Left cardiac atrium (tissue), 4 donors: ENCODE measurements at places on chromosomes 11 and 22. TPM values are rescaled to one million over a fixed set of nuclear protein-coding genes. Genes with fewer than 3 reads are reported as not detected.

The TTC17 gene
- total RNA-seq, result 40.2 TPM

The ANKK1 gene
- total RNA-seq, result not detected

The TIGD3 gene
- total RNA-seq, result 0.12 TPM

The ART5 gene
- total RNA-seq, result 1.4 TPM

The PDE3B gene
- total RNA-seq, result 18.7 TPM

The ACRV1 gene
- total RNA-seq, result not detected

The KRTAP5-2 gene
- total RNA-seq, result not detected

- DNase-seq, result no peak
Observed at GRCh38 chr11:65850217-65851082, 7.5 kb downstream of the CFL1 start.

- DNase-seq, result peak; percentile 24
Observed at GRCh38 chr22:44586999-44587736, 89.1 kb upstream of the RTL6 start.

DNA sequence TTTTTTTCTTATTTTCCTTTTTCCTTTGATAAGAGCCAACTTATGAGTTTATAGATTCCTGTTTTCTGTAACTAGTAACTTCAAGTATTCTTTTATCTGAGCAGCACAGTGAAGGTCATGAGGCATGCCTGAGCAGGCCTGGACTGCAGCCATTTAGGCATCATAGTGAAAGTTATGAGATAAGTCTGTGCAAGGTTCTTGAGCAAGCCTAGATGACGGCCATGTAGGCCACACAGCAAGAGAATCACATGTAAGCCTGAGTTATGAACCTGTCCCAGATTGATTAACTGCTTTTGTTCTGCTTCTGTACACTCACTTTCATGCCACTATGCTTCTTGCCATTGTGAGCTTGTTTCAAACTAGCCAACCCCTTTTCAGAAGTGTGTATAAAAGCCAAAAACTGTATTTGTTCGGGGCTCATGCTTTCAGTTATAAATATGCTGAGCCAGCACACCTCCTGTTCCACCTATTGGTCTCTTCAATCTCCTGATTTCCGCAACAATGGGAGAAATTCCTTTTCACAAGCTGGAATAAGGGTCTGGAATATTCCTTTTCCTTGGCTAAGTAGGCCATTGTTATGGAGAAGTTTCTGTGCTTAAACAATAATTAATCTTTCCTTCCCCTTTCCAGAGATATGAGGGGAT is 745.7 kb downstream of the FAM181B start:
- DNase-seq, result peak; percentile 42

DNA sequence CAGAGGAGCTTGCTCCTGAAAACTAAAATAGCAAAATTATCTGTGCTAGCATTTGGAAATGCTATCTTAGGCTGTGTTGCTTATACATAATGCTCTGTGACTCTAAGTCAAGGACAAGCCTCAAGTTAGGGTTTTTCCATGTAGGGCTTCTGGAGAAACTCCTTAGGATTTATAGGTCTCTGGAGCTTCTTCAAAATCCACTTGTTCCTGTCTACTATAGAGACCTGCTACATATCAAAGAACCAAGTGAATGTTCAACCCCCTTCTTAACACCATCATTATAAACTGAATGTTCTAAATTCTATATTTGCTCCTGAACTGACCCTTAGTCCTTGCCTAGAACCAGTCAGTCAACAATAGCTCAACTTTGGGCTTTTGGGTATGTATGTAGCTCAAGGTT is 523.1 kb upstream of the CCDC90B start:
- no peak for DNase-seq

GRCh38 chr11:37946155-37946766 is 1348.2 kb upstream of the RAG2 start:
- DNase-seq, result no peak

DNA sequence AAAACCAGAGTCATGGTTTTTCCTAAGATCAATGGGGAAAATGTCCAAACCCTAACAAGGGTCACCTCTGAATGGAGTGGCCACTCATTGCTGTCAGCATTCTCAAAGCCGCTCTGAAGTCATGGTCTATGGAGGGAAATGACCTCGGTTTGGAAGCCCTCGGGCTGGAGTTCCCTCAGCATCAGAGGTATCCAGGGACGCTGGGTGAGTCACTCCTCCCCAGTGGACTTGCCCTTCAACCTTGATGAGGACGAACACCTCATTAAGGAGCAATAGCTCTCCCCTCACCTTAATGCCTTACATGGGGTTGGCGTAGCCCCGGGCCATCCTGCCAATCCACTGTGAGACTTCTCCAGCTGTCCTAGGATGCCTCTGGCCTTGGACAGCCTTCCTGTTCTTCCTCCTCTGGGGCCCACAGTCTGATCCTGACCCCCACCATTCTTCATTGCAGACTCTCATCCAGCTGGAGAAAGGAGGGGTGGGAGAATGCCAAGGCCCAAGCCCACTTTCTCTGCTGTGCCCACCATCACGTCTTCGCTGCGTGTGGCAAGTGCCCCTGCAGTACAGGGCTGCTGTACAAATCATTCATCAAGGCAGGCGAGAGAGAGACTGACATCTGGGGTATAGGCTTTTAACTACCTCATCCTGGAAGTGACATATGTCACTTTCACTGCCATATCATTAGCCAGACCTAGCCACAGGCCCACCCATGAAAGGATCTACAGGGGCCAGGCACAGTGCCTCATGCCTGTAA is 25.4 kb upstream of the MYH9 start:
- DNase-seq, result no peak

DNA sequence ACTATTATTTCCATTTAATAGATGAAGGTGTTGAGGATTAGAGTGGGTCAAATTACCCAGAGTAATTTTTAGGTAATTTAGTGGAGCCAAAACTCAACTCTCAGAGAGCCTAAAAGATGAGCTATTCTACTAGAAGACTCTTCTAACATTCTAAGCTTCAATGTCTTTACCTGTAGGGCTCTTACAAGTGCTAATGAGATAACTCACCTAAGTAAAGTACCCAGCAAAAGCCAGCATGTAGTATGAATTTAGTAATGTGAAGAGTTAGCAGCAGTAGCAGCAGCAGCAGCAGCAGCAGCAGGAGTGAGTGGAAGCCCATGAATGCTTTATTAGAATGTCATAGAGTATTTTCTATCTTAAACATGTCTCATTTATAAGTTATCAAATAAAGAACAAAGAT is 1239.2 kb downstream of the FAM181B start:
- DNase-seq, result no peak

DNA sequence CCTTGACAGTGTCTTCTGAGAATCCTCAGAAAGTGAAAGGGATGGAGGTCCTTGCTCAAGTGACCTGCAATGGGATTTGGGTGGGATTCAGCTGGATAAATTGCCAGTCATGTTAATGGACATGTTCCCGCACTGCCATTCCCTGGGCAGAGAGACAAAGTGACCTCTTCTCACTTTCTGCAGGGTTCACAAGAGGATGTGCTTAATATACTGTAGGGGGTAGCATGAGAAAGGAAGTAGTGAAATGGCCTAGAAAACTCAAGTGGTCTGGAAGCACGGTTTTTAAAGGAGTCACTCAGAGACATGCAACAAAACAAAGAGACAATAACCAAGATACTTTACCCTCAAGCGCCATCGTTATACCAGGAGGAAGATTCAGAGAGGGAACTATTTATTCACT is 70.2 kb downstream of the NELL1 start:
- DNase-seq, result no peak

- DNase-seq, result no peak
Observed at GRCh38 chr11:118491041-118491440, 36.2 kb upstream of the TTC36 start.

GRCh38 chr22:41447435-41448188 is 1.0 kb upstream of the TOB2 start:
- peak; percentile 73 for DNase-seq

GRCh38 chr11:57983191-57983590 is 40.5 kb upstream of the OR9Q1 start:
- no peak for DNase-seq

DNA sequence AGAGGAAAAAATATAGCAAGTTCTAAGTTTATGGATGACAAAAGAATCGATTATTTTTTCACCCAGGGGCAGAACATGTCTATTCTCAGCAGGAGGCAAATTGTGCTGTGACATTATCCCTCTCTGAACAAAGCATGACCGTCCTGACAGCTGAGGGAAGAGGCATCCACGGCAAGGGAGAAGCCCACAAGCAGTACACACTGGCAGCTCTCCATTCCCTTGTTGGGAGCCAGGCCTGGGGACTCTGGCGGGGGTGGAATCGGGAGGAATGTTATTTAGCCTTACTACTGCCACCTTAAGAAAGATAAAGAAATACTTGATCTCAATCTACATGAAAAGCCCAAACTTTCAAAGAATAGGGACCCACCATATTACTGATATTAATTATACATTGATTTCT is 3.4 kb downstream of the KIRREL3 start:
- no peak for DNase-seq
